ENCODE measurements at places on chromosomes 11 and 22.

- no peak for DNase-seq
These were observed 2.7 kb downstream of the RPL27A start for GRCh38 chr11:8685306-8685705.

- no peak for DNase-seq
These were observed 255.4 kb downstream of the MIAT start for GRCh38 chr22:26912655-26913345.

DNA sequence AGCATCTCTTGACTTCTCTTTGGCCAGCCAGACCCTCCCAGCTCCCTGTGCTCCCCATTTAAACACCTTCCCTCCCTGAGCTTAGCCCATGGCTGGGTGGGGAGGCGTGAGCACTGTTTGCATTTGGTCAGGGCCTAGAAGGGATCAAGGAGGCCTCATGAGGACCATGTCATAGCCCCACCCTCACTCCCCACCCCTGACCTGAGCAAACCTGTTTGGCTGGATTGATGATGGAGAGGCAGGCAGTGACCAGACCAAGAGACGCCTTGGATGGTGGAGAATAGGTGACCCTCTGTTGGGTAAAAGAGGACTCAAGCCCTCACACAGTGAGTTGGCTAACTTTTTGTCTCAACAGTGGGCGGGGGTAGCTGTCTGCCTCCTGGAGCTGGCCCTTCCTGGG lies 49.9 kb downstream of the ST3GAL4 start:
- no peak for DNase-seq

DNA sequence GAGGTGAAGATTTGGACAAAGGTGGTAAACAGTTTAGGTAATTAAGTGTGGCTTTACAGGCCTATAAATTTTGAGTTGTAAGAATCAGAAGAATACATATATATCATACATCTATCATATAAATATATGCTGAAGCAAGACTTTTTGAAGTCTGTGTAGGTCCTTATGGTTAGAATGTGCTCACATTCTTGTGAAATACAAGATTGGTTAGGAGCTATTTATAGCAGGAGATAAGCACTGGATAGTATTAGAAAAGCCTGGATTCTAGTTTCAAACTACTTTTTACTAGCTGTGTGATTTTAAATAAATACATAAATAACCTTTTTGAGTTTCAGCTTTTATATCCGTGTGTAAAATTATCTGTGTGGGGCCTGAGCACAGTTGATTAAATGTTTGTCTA lies 42.3 kb downstream of the ANKRD42 start:
- DNase-seq: no peak

DNA sequence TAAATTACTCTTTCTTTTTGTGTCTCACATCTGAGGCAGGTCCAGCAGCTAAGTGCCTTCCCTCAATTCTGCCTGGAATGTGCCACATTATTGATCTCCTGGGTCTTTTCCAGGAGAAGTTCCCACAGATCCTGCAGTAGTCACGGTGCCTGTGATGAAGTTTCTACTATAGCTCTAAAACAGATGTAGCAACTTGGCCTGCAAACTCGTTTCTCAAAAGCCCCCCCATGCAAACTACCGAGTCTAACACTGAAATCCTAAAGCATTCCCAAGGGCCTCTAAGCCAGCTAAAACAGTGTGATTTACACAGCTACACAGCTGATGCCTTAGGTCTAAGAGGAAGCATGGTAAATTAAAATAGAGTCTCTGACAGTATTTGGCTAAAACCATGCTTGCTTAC lies 54.3 kb downstream of the DDI1 start:
- DNase-seq: no peak

- DNase-seq: no peak
These were observed 65.5 kb upstream of the DRD2 start for GRCh38 chr11:113540416-113541330.
